ENCODE measurements at places on chromosomes 5 and 9.

DNA sequence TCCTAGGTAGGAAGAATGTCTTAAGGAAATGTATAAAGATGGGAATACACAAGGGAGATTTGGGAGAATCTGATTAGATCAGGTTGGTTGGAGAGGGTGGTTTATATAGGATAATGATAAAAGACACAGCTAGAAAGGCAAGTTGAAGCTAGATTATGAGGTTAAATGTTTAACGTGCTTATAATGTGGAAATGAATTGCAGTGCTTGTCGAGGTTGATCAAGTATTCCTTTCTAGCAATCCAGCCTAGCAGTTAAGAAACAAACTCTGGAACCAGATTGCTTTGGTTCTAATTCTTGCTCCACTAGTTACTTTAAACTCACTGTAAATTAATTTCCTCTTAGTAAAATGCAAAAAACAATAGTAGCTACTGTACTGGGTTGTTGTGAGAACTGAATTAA is 76.5 kb downstream of the NIPBL start:
- DNase-seq, result no peak

DNA sequence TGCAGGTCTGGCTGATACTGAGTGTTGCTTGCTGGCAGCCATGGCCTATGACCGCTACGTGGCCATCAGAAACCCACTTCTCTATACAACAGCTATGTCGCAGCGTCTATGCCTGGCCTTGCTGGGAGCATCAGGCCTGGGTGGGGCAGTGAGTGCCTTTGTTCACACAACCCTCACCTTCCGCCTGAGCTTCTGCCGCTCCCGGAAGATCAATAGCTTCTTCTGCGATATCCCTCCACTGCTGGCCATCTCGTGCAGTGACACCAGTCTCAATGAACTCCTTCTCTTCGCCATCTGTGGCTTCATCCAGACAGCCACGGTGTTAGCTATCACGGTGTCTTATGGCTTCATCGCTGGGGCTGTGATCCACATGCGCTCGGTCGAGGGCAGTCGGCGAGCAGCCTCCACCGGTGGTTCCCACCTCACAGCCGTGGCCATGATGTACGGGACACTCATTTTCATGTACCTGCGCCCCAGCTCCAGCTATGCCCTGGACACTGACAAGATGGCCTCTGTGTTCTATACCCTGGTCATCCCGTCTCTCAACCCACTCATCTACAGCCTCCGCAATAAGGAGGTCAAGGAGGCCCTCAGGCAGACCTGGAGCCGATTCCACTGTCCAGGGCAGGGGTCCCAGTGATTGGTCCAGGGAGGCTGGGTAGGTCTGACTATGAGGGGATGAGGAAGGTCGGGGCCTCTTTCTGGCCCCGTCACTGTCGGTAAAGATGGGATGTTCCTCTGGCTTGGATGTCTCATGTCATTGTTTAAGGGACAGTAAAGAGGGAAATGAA is 718 bp downstream of the OR5C1 start:
- no peak for DNase-seq

- DNase-seq, result no peak
Measured at GRCh38 chr9:85617141-85617670, 124.5 kb downstream of the AGTPBP1 start.

- no peak for DNase-seq
Measured at GRCh38 chr9:26975728-26976707, 19.8 kb downstream of the IFT74 start.

DNA sequence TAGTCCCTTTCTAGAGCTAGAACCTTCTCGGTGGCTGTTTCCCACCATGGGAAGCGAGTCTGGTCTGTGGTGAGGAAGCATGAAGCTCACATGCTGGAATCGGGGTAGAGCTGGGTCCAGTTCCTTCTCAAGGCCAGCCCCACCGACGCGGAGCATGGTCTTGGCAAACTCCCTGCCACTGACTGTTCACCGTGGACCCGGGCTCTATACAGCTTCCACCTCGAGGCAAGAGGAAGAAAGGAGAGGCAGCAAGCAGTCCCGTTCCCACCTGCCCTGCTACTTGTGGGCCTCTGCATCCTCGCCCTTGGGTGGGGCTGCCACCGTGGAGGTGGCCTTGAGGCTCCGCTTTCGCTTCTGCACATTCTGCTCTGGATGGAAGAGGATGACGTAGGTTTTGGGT is 13.7 kb downstream of the GRM6 start:
- no peak for DNase-seq

DNA sequence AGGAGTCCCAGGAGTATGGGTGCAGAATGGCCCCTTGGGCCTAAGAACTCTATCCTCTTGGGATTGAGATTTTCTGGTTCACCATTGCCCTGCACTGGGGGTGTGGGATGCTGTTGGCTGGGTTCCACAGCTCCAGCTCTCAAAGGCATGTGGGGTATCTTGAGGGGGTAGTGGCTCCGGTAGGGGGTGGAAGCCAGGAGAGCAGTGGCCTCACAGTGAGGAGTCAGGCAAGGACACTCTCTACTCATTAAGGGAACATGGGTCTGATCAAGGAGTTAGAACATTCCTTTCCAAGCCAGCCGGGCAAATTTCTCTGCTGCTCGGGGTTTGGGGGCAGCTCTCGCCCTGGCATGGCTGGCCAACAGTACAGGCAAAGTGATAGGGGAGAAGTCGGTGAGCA is 33.0 kb downstream of the LARP1 start:
- DNase-seq, result no peak

GRCh38 chr5:170468633-170469285 is 35.1 kb upstream of the KCNIP1 start:
- no peak for DNase-seq

GRCh38 chr9:98944057-98944733 is 488 bp downstream of the COL15A1 start:
- DNase-seq, result peak; percentile 28

DNA sequence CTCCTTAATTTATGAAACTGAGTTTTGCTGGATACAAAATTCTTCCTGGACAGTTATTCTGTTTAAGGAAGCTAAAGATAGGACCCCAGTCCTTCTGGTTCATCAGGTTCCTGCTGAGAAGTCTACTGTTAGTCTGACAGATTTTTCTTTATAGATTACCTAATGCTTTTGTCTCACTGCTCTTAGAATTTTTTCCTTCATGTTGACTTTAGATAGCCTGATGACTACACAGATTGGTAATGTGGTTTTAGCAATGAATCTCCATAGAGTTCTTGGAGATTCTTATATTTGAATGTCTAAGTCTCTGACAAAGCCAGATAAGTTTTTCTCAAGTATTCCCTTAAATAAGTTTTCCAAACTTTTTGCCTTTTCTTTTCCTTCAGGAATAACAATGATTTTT is 419.7 kb downstream of the CDH10 start:
- DNase-seq, result no peak

GRCh38 chr9:110371411-110372007 is 33.8 kb upstream of the TXNDC8 start:
- no peak for DNase-seq

GRCh38 chr9:121556580-121556979 is 56.9 kb upstream of the GGTA1 start:
- no peak for DNase-seq

GRCh38 chr5:40507095-40507494 is 172.6 kb upstream of the PTGER4 start:
- DNase-seq, result no peak

GRCh38 chr9:127159949-127160610 is 37.6 kb upstream of the ANGPTL2 start:
- DNase-seq, result peak; percentile 10

GRCh38 chr9:110308633-110309038 is 29.0 kb downstream of the TXNDC8 start:
- no peak for DNase-seq

GRCh38 chr5:645421-645820 is 33.3 kb downstream of the CEP72 start:
- DNase-seq, result no peak

DNA sequence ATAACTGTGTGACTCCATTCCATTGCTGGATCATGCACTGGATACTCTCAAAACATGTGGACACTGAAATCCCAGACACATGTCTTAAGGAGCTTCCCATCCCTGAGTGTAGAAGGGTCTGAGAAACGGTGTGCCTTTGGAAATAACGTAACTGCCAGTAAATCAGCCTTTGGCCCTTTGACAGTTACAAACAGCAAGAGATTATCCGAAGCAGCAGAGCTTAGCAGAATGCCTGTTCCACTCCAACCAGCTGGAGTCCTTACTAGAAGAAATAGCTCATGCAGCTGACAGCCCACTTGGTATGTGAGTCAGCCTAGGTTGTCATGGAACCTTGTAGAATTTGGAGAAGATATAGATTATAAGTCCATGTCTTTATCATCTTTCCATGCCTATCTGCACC is 7.0 kb downstream of the TMEM252 start:
- no peak for DNase-seq

- no peak for DNase-seq
Measured at GRCh38 chr5:134149571-134150303, 27.0 kb downstream of the SKP1 start.

DNA sequence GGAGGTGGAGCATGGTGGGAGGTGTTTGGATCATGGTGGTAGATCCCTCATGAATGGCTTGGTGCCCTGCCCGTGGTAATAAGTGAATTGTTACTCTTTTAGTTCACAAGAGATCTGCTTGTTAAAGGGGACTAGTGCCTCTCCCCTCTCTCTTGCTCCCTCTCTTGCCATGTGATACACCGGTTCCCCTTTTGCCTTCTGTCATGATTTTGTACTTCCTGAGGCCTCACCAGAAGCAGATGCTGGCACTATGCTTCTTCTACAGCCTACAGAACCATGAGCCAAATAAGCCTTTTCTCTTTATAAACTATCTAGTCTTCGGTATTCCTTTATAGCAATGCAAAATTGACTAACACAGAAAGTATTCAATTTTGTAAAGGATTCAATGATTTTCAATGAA is 817.1 kb downstream of the TLR4 start:
- no peak for DNase-seq

DNA sequence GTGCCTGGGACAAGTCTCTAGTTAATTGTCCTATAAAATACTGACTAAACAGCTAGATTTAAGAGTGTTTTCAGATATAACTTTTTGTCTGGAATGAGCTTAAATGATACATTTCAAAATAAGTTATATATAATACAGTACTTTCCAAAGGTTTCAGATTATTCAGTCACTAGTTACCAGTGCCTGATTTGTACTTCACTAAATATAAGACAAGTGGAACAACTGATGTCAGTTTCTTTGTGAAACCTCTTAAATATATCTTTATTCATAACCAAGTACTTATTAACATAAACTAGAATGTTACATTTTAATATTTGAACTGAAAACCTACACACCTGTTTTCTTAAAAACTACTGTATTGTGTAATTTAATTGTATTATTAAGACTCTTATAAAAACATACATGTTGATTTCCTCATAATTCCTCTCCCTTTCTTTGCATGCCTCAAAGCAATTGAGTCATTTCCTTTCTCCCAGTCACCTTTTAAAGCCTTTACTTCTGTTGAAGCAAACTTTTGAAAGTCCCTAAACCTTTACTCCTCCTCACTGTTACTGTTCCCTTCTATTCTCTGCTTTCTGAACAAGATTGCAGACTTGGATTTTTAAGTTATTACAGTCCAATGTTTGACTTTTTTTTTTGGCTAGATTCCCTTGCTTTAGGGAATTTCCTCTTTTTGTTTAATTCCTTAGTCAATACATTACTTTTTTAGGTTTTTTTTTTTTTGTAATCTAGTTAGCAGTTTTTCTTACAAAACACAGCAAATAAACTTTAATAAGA is 8.7 kb upstream of the SEMA6A start:
- no peak for DNase-seq

GRCh38 chr5:133942614-133943474 is 25.6 kb downstream of the C5orf15 start:
- peak; percentile 9 for DNase-seq

- DNase-seq, result no peak
Measured at GRCh38 chr5:134500699-134501430, 24.6 kb upstream of the JADE2 start.

GRCh38 chr9:123629531-123629930 is 273.5 kb downstream of the CRB2 start:
- no peak for DNase-seq

DNA sequence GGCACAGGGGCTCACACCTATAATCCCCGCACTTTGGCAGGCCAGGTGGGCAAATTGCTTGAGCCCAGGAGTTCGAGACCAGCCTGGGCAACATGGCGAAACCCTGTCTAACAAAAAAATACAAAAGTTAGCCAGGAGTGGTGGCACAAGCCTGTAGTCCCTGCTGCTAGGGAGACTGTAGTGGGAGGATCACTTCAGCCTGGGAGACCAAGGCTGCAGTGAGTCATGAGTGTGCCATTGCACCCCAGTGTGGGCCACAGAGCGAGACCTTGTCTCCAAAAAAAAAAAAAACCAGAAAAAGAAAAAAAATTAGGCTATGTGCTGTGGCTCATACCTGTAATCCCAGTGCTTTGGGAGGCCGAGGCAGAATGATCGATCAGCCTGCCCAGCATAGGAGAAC is 58.5 kb upstream of the EIF4EBP3 start:
- DNase-seq, result no peak

DNA sequence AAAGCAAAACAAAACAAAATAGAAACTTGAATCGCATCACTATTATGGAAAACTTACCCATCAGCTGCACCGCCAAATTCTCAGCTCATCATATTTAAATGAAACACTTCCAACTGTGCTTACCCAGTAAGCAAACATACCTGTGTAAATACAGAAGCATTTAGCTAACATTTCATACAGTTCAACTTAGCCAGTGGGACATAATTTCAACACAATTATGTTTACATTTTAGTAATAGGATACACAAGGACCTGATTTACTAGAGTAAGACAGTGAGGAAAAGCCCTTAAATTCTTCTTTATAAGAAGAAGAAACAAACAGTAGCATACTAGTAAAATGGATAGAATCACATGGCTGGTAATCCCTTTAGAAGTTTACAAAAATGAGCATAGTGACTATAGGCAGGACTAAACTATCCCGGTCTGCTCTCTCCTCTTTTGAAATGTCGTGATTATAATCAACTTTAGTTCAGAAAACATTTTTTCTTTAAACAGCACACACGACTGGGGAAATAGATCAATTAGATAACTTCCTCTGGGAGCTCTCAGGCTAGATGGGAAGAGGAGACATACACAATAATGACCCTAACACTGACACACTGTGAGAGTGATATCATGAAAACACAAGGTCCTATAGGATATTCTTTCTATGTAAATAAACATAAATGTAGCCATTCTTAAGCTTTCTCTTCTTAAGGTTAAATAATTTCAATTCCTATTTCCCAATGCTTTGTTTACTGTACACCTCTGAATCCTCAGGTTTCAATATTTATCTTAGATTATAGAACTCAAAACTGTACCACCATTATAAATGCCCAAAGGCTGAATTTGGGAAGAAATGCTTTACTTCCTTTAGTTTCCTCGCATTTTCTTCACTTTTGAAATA is 15.9 kb upstream of the CDC20B start:
- no peak for DNase-seq

- no peak for DNase-seq
Measured at GRCh38 chr5:79200573-79201183, 35.3 kb upstream of the JMY start.

- no peak for DNase-seq
Measured at GRCh38 chr5:14063138-14063537, 80.0 kb upstream of the TRIO start.

DNA sequence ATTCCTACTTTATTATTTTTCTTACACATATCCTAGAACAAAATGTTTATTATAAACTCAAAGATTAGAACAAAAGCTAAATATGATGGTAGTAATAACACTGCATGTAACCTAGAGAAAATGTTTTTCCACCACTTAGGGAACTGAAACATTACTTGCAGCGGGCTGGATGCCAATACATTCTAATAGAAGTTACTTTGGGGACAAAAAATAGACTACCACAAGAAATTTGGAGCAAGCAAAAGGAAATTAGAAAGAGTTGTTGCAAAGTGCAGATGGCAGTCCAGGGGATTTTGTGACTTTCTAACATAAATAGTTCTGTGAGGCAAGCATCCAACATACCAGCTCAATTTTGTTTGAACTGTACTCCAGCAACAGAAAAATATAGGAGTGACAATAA is 255.3 kb upstream of the GRIN3A start:
- DNase-seq, result no peak

- no peak for DNase-seq
Measured at GRCh38 chr5:167819406-167819805, 472.0 kb upstream of the WWC1 start.

All from activated T-cell treated with anti-CD3 and anti-CD28 coated beads, Interleukin-2, amount 50 U/mL, for 48 hours (primary cell).